ENCODE measurements at places on chromosomes 1 and 21.

GRCh38 chr21:40176724-40177123 lies 309.5 kb downstream of the PCP4 start:
- DNase-seq = no peak

DNA sequence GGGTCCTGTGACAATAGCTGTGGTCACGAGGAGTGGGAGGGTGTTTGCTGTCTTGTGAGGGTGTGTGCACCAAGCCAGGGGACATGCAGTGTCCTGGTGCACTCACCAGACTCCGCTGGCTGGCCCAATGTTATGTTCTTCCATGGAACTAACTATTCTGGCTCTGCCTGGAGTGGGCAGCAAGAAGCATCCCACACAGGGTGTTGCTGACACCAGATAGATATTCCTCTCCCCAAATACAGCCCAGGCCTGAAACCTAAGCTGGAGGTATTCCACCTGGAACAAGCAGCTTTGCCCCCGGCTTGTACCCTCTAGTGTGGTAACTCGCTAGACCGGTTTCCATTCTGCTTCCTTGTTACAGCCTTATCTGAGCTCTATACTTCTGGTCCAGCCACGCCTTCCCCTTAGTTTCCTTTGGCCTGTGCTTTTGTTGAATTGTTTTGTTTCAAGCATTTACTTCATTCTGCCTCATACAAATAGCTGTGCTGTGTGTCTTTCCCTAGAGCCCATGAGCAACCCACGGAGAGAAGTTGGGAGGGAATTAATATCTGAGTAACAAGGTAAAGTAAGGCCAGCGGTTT lies 14.7 kb upstream of the LY9 start:
- no peak for DNase-seq

DNA sequence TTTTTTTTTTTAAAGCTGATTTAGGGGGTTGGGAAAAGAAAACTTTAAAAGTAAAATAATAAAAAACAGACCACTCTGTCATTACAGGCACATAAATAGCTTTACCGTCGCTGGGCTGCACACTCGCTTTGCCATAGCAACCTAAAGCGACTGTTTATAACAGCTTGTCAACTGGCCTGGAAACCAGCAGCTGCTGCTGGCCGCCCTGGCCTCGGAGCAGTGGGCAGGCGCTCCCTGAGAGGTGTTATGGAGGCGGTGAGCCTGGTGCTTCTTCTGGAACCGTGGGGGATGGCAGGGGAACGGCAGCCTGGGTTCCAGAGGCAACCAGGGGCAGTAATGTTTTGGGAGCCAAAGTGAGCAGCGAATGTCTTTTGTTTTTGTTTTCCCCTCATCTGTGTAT lies 45.7 kb downstream of the ATP2B4 start:
- no peak for DNase-seq

DNA sequence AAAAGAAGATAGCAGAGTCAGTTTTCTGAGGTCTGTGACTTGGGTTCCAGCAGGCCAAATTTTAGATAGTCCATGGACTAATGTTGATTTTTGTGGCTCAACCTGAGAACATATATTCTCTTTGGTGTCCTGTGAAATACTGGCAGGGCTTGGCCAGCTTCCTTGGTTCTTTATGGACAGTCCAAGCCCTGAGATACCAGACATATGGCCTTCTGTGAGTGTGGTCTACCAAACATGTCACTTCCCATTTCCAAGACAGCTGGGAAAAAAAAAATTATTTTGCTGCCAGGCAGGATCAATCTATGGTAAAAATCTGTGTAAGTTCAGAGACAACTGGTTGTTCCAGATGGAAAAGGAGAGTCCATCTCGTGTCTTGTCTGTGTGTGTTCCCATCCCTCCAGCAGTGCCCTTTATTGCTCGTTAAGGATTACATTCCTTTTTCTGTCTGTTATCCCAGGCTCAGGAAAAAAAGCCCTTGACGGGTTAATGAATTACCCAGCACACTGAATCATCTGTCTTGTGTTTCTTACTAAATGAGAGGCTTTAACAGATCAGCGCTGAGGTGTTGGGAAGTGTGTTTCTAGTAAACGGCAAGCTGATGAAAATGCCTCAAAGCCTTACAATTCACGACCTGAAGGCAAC lies 33.4 kb upstream of the XPR1 start:
- DNase-seq = peak; percentile 59

- no peak for DNase-seq
These were observed 152.6 kb upstream of the LMO4 start for GRCh38 chr1:87176087-87176486.

DNA sequence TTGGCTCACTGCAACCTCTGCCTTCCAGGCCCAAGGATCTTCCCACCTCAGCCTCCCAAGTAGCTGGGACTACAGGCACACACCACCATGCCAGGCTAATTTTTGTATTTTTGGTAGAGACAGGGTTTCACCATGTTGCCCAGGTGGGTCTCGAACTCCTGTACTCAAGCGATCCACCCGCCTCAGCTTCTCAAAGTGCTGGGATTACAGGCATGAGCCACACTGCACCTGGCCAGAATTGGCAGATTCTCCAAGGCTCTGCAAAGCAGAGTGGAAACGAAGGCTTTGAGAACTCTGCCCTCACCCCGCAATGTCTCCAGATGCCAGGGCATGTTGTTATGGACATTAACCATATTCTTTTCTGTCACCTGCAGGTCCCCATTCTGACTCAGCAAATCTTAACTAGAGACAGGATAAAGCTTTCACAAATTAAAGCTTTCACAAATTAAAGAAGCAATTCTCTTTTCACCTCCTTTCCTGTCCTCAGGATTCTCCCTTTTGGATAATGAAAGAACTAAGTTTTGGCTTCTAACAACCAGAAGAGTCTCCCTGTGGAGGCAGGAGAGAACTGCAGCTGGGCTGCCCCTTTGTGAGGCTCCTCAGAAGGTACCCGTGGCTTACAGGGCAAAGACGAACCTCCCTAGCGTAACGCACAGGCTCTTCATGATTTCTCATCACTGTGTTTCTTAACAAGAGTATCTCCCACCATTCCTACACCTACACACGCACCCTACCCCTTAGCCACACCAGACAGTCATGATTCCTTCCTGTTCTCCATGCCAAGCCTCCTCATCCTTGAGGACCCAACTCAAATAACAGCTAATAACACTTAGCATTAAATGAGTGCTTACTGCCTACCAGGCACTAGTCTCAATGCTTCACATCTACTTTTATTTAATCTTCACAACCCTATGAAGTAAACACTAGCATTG lies 29.8 kb downstream of the GPA33 start:
- DNase-seq = no peak

DNA sequence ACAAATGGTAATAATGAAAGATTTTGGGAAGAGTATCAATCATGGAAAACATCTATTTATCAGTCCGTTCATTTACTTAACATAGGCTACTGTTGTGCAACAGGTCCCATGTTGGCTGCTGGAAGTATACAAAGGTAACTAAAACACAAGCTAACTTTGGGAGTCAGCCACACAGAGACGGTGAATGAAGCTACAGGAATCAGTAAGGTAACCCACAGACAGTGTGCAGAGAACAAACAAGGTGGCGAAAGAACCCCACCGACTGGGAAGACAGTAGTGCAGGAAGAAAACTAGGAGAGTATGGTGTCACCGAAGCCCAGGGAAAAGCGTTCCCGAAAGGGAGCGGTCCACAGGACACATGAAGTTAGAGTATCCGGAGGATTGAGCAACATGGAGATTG lies 342.3 kb downstream of the SMYD3 start:
- DNase-seq = no peak

- no peak for DNase-seq
These were observed 124.2 kb downstream of the GALNT2 start for GRCh38 chr1:230191079-230191804.

DNA sequence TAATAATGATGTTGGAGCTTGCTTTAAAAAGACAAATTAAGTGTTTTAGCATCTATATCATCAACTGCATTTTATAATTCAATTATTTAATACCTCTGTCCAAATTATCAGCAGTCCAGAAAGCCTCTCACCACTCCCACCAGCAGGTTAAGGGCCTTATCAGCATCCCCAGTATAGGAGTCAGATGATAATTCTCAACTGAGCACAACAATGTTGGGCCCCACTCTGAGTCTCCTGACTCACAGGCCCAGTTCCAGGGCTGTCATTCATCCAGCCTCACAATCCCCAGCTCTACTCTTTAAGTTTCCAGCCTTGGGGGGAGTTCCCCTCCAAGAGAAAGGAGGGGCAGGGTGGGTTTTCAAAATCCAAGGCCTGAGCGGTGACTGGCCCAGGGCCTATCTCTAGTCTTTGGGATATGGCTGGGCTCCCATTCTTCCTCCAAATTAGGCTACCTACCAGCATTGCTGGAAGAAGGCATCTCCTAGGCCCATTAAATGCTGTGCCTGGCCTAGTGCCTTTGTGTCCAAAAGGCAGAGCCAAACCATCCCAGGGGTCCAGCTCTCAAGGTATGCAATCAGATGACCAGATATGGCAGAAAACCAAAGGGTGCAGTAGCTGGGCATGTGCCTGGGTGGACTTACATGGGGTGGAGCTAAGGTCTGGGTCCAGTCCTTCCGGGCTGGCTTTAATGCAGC lies 134.1 kb downstream of the GLUL start:
- DNase-seq = no peak

DNA sequence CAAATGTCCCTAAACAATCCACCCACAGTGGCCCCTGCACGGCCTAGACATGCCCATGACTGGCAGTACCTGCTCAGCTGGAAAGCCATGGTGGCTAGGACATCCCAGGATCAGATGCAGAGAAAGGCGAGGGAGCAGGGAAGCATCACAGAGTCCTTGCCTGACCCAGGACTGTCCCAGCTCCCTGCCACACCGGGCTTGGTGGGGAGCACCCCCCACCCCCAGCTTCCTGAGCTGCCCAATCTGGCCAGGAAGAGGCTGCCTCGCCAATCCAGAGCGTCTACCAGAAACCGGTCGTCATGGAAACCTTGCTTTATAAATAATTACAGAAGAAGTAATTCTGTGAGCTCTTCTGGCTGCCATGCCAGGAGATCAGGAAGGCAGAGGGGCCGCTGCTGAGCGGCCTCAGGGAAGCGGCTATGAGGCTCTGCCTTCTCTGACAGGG lies 34.8 kb downstream of the ACOT7 start:
- no peak for DNase-seq

GRCh38 chr21:18318156-18318555 lies 73.5 kb downstream of the CHODL start:
- DNase-seq = no peak

DNA sequence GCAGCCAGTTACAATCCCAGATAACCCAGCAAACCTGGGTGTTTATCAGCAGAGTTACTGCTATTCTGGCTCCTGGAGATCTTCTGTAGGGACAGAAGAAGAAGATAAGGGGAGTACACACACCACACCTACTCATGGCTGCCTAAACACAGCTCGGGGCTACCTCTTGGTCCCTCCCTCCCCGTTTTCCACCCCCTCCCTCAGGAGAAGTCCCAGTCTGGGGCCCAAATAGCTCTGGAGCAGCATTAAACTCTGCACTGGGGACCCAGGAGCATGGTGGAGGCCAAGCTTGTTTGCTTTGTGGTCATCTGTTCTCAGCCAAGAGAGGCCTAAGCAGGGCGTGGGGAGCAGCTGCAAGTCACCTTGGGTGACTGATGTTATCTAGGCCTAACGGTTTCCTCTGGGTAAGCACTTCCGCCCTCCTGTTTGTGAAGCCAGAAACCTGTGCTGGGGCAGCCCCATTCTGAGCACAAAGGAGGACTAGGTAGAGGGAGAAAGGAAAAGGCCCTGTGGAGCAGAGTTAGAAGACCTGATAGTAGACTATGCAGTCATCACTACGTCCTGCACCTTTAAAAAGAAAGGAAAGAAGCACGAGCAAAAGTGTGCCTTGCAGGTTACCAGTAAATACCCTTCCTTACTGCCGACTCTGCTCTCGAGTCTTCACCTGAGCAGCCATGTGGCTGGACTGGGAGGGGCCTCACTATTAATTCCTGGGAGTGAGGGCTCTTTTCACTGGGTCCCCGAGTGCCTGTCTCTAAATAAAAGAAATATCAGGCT lies 2.0 kb upstream of the RCSD1 start:
- no peak for DNase-seq

DNA sequence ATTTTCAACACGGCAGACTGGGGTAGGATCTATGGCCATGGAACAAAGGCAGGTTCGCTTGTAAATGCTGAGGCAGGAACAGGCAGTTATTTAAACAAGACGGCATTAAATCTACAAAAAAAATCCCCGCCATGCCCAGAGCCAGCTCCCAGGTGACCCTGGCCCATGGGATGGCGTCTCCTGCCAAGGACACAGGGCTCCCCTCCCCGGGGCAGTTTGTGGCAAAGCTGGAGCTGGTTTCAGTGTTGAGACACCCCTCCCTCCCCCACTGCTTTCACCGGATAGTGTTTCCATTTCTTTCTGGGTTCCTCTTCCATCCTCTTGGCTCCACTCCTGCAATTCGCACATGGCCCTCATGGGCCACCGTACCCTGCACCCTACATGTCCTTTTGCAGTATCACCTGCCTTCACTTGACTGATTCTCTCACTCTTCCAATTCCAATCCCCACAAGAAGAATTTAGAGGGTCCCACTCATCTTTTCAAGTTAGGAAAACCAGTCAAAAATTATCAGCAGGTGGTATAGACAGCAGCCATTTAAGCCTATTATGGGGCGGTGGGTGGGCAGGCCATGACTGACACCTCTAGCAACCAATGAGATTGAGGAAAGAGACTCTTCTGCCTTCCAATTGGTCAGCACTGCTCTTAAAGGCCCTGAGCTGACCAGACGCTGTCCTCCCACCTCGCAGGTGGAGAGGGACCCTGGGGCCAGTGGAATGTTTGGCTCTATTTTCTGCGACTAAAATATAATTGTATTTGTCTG lies 52.0 kb downstream of the OLIG1 start:
- DNase-seq = peak; percentile 64

DNA sequence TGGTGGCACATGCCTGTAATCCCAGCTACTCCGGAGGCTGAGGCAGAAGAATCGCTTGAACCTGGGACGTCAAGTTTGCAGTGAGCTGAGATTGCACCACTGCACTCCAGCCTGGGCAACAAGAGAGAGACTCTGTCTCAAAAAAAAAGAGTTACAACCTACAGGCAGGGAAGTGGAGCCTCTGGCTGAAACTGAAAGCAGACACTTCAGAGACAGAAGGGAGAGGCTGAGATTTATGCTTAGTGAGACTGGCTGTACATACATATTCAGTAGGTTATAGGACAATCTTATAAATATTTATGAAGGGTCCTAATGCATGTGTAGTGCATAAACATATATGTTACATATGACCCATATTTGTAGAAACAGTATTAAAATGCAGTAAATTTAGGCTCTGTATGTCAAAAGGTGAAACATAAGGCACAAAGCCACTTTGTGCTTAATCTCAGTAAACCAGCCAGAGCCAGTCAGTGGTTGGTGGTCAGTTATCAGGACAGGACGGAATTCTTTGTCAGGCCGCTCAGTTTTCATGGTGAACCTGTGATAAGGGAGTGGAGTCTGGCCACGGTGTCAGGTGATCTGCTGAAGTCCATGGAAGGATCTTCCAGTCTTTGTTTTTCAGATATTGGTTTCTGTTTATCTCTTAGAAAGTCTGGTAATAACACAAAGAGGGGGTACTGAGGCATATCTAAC lies 13.7 kb downstream of the RHEX start:
- no peak for DNase-seq

DNA sequence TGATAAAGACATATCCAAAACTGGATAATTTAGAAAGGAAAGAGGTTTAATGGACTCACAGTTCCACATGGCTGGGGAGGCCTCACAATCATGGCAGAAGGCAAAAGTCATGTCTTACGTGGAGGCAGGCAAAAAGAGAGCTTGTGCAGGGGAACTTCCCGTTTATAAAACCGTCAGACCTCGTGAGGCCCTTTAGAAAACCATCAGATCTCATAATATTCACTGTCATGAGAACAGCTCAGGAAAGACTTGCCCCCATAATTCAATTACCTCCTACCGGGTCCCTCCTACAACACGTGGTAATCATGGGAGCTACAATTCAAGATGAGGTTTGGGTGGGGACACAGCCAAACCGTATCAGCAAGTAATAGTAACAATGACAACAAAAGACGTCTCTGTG lies 88.2 kb upstream of the SLC25A33 start:
- DNase-seq = no peak

- DNase-seq = no peak
These were observed 57.2 kb upstream of the HSD17B7 start for GRCh38 chr1:162733336-162733590.
